ENCODE measurements at places on chromosomes 4 and X.

DNA sequence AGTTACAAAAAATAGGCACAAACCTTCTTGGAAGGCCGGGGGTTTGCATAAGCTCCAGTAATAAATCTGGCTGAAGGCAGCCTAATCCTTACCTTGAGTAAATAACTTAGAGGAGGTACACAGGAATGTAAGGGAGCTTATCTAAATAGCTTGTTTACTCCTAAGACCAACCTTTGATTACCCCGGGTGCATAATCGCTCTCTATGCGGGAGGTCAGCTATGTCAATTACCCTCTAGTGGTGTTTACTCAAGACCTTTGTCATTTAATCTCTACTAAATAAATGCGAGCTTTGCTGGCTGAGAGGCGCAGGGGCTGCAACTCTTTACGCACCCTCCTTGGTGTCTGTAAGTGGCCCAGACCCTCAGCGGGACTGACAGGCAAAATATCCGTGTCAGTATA lies 50.2 kb upstream of the MAP9 start:
- no peak for DNase-seq

DNA sequence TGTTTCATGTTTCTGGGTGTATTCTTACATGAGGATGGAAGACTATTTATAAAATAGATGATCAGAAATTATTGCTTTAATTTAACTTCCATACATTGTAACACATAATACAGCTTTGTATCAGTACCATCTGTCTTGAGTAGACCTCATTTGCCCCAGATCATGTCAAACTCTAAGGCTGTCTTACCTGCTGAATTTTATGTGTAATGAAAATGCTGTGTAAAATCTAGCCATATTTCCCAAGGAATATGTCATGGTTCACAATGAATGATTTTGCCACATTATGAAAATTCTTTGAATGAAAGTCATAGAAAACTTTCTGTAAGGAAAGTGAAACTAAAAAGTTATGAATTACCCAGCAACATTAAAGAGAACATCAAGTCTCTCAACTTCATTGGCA lies 7.4 kb downstream of the BDH2 start:
- no peak for DNase-seq

DNA sequence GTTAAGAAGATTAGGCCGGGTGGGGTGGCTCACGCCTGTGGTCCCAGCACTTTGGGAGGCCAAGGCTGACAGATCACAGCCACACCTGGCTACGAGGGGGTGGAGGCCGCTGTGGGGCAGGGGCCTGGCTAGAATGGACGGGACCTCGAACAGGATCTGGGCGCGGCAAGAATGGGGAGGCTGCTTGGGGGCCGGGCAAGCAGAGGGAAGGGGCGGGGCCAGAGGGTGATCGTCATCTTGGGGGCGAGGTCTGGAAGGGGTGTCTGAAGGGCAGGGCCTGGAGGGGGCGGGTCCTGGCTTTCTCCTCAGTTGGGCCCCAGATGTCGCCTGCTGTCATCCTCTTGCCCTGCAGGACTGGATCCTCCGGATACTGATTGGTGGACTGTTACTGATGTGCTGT lies 57.3 kb upstream of the ENPEP start:
- DNase-seq = no peak

DNA sequence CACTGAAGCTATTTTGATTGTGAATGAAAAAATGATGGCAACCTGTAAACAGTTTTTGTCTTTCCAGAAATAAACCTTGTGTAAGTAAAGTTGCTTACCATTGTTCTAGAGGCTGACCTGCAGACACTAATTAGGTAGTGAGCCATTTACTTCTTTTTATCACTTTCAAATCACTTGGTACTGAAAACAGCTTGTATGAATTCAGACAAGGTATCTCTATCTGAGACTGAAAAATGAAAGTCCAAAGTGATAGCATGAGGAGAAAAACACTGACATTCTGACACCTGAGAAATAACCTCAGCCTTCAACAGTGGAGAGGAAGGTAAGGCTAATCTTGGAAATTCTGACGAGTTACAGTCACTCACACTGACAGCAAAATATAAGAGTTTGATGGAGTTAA lies 238.8 kb downstream of the GPC3 start:
- no peak for DNase-seq

DNA sequence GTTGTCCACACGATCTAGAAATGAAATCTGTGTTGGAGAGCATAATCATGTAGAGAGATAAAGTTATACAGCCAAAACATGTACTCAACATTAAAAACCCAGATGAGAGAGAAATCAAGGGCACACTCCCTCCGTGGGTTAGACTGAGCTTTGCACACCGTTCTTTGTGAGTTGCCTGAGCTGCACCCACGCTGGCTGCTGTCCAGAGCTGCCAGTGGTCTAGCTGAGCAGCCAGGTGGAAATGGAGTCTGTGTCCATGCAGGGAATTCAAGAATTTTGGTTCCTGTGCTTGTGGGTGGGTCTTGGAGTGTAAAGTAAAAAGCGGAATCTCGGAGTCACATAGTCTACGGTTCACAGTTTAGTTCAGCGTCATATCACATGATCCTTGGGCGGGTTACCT lies 84.6 kb downstream of the GPR143 start:
- DNase-seq = no peak

- DNase-seq = no peak
These were observed 21.6 kb upstream of the RAI2 start for GRCh38 chrX:17882680-17883079.

GRCh38 chr4:27619435-27619834 lies 758.8 kb downstream of the STIM2 start:
- no peak for DNase-seq

DNA sequence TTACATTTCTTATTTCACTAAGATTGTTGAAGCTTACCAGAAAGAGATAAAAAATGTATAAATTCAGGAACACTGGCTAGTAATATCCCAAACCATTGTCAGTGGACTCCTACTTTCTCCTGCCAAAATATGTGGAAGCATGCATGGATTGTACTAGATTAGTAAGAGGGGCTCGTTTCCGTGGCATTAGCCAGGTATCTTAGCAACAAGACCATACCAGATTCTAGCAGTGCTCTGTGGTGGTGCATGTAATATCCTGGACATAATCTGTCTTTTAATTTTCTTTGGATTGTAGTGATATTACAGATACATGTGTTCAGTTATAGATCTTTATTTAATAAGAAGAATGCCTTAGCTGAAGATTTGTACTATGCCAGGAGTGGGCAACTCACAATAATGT lies 371.9 kb upstream of the PITX2 start:
- no peak for DNase-seq

DNA sequence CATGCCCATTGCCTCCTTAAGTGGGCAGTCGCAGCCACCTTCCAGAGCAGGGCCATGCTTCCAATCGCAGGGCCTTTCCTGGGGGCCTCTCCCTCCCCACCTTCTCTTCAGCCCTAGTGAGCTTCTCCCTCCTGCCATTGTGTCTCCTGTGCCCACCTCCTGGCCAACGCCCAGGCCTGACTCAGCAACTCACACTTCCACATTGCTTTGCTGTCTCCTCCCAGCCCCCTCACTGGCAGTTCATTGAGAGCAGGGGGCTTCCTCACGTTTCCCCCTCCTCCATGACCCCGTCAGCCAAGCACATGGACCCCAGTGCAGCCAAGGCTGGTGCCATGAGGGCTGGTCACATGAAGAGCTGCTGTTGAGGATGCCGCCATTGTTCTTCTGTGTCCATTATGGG lies 25.9 kb downstream of the HTRA3 start:
- DNase-seq = no peak

DNA sequence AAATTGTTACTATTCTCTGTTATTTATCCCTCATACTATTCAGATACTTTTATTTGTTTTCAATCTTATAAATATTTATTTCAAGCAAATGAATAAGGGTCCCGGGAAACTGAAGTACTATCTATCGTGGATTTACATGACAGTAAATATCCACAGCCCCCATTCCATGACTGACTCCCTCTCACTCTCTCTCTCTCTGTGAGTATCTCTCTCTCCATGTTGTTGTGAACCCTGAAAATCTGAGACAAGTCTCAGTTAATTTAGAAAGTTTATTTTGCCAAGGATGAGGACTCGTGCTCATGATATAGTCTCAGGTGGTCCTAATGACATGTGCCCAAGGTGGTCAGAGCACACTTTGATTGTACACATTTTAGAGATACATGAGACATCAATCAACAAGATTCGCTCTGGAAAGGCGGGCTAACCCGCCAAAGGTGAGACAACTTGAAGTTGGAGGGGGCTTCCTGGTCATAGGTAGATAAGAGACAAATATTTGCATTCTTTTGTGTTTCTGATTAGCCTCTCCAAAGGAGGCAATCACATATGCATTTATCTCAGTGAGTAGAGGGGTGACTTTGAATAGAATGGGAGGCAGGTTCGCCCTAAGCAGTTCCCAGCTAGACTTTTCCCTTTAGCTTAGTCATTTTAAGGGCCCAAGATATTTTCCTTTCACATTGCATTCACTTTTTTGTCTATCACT lies 986.4 kb downstream of the NLGN4X start:
- no peak for DNase-seq

- DNase-seq = no peak
These were observed 19.6 kb downstream of the ADGRA3 start for GRCh38 chr4:22496165-22496813.

- DNase-seq = no peak
These were observed 35.7 kb downstream of the PPARGC1A start for GRCh38 chr4:23853986-23854660.

DNA sequence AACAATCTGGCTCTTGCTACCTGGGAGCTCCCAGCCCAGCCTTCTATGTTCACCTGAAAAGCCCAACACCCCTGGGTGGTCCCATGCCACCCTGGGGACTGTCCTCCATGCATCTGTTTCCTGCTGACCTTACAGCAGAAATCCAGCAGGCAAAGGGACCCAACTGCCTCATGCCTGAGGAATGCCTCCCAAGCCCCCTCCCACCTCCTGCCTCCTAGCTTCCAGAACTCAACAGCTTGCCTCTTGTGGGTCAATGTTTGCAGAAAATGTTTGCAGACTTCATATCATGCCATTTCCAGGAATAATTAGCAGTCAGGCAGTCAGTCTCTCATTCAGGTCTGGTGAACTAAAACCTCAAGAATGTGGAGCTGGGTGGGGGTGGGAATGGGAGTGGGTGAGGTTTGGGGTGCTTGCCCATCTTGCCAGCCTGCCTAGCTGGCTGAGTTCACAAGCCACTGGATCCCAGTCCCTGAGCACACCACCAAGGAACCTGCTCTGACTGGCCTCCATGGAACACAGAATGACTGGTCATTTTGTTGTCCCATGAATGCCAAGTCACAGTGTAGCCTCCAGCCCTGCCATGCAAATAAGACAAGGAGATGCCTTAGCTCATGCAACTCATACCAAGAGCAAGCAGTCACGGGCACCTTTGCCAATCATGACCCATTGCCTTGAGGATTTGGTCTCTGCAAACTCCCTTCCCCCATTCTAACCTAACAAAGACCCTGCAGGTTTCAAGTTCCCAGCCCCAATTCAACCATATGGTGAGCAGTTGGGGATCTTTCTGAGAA lies 12.1 kb upstream of the PLAC1 start:
- DNase-seq = no peak

DNA sequence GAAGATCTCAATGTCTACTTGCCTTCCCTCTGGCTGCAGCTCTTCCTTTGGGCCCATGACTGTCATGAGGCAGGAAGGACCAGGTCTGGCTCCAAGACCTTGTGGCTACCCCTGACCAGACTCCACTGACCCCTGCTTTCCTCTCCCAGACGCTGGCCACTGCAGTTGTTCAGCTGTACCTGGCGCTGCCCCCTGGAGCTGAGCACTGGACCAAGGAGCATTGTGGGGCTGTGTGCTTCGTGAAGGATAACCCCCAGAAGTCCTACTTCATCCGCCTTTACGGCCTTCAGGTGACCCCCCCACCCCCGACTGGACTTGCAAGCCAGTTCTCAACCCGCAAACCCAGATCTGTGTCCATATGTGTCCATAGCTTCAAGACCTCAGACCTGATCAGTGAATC lies 535 bp downstream of the WAS start:
- no peak for DNase-seq

DNA sequence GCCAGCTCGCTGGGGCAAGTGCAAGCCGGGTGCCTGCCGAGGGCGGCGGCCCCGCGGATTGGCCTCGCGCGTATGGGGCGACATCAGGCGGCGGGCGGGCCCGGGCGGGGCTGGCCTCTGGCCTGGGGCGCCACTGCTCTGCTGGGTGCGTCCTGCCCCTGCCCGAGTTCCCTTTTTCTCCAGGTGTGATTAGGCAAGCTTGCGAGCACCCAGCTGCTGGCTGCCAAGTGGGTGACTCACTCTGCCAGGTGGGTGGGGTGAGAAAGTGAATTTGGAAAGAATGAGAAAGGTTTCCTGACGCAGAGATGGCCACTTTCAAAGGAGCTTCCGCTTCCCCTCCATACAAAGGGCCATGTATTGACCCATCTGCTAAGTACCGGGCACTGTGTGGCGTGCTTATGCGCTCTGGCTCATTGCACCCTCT lies 32.5 kb downstream of the FGFBP1 start:
- DNase-seq = peak; percentile 11

DNA sequence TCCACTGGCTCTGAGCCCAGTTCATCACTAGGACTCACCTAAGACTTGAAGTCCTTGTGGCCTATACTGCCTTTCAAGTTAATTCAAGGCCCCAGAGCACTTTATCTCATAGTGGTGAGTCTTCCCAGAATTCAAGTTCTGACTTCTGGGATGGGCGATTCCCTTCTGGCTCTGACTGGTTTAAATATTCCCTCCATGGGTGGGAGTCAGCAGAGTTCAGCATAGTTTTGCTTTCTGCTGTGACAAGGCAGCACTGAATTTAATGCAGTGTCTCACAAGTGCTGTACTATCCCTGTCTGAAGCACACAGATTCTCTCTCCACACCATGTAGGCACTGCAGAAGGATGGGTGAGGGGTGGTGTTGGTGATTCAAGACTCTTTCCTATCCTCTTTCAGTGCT lies 46.5 kb downstream of the KLF8 start:
- DNase-seq = no peak

GRCh38 chr4:101205916-101206315 lies 141.4 kb downstream of the PPP3CA start:
- DNase-seq = no peak

- no peak for DNase-seq
These were observed 18.6 kb upstream of the ADRA2C start for GRCh38 chr4:3747581-3747904.

DNA sequence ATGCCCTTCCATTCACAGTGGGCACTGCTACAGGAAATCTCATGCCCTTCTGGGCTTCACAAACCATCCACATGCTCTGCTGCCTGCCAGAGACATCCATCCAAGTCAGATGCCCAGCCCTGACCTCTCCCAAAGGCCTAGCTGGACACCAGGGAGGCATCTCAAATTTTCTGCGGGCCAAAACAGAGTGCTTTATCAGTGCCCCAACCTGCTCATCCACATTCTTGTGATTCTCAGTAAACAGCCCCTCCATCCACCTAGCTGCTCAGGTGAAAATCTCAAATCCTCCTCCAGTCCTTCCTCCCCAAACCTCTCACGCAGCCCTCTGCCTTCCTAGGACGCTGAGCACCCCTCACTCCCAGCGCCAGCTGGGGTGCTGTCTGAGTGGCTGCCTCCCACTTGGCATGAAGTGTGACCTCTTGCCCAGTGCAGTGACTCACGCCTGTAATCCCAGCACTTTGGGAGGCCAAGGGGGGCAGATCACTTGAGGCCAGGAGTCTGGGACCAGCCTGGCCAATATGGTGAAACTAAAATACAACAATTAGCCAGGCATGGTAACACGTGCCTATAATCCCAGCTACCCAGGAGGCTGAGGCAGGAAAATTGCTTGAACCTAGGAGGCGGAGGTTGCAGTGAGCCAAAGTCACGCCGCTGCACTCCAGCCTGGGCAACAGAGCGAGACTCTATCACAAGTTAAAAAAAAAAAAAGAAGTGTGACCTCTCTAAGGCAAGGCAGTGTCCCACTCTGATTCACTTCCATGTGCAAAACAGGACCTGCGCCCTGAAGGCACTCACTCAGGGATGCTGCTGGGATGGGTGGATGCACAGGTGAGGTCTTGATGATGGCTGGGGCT lies 1.7 kb upstream of the AFAP1 start:
- no peak for DNase-seq

- DNase-seq = no peak
These were observed 147.1 kb upstream of the RPL34 start for GRCh38 chr4:108473163-108473720.
